T47D (cell line): ENCODE measurements at places on chromosomes 2 and 18.

GRCh38 chr2:218168635-218169462, 2.1 kb upstream of the CXCR1 start:
- DNase-seq = peak; percentile 52

- no peak for DNase-seq
These were observed 25.5 kb downstream of the CRACDL start for GRCh38 chr2:98910349-98911125.

GRCh38 chr2:225814554-225814953, 415.0 kb downstream of the NYAP2 start:
- no peak for DNase-seq

- DNase-seq = no peak
These were observed 111.1 kb downstream of the ADCYAP1 start for GRCh38 chr18:1015777-1016176.

DNA sequence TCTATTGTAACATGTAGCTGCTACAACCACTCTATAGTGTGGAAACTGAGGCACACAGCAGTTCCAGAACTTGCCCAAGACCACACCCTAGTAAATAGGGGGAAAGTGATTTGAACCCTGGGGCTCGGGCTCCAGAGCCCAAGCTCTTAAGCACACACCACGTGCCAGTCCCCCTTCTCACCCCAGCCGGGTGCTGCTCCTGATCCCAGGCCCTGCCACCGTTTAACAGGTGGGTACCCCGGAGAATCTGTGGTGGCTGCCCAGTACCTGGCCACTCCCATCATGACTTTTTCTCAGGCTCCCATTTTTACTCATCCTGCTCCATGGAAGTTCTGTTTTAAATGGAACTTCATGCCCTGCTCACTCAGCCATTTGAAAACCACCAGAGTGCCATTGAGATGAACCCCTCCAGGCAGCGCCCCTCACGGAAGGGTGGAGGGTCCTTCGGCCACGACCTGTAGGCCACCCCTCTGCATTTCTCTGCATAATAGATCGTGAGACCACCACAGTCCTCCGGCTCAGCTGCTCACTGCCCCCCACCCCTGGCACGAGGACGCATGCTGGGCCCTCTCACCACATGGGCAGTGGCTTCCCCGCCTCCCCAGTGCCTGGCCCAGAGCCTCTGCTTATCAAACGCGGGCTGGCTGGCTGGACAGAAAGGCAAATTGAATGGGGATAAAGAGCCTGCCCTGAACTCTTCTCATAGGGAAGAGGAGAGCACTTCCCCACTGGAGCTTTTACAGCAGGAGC, 42.1 kb downstream of the TMEM37 start:
- no peak for DNase-seq

DNA sequence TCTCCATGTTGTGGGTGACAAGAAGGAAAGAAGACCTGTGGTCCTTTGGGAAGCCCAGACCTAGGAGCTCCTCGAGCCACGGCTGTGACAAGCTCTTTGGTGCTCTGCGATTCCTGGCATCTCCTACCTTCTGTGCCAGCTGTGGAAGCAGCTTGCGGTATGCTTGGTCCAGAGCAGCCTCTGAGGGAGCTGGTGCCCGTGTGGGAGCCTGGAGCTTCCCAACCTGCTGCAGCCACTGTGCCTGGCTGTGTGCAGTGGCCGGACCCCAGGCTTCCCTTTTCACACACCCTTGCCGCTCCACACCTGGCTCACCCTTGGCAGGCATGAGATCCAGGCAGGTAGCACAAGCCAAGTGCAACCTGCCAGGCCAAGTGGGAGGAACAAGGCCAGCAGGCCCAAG, 1328.6 kb upstream of the SLC39A10 start:
- no peak for DNase-seq

DNA sequence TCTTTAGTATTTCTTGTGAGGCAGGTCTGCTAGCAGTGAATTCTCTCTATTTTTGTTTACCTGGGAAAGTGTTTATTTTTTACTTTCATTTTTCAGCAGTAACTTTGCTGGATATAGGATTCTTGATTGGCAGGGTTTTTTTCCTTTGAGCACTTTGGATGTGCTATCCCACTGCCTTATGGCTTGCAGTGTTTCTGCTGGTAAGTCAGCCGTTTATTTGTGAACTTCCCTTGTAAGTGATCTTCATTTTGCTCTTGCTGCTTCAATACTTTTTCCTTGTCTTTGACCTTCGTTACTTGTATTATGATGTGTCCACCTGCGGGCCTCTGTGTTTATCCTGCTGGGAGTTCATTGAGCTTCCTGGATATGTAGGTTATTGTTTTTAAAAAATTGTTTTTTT, 54.7 kb downstream of the SLC66A2 start:
- no peak for DNase-seq
